AG04450 (cell line): ENCODE measurements at places on chromosomes 1 and 21. TPM values are rescaled to one million over a fixed set of nuclear protein-coding genes. Genes with fewer than 3 reads are reported as not detected.

Gene FMOD
- 5.4 and 6.6 TPM in 2 replicates for polyA plus RNA-seq

Gene IL23R
- polyA plus RNA-seq = not detected in 2 replicates

Gene ELF3
- 0.12 and 0.72 TPM in 2 replicates for polyA plus RNA-seq

Gene RCSD1
- not detected in 2 replicates for polyA plus RNA-seq

Gene ZMYM1
- 9.7 and 12.9 TPM in 2 replicates for polyA plus RNA-seq

Gene KDF1
- 0.06 TPM in 1 of 2 replicates, not detected in the other for polyA plus RNA-seq

Gene UTS2
- 0.06 TPM in 1 of 2 replicates, not detected in the other for polyA plus RNA-seq

Gene SPRR2A
- polyA plus RNA-seq = not detected in 2 replicates

Gene ZFP69
- polyA plus RNA-seq = 1.8 and 3.1 TPM in 2 replicates

Gene GSTM3
- polyA plus RNA-seq = 271 and 299 TPM in 2 replicates

Gene PCP4L1
- polyA plus RNA-seq = not detected in 2 replicates

Gene DMBX1
- not detected in 2 replicates for polyA plus RNA-seq

Gene TSACC
- polyA plus RNA-seq = 0.27 and 0.48 TPM in 2 replicates

Gene PARS2
- polyA plus RNA-seq = 4.2 and 4.7 TPM in 2 replicates

Gene UBQLN4
- polyA plus RNA-seq = 22.7 and 23.2 TPM in 2 replicates

Gene SAMSN1
- polyA plus RNA-seq = not detected in 2 replicates
